ENCODE measurements at places on chromosomes 6 and 20.

DNA sequence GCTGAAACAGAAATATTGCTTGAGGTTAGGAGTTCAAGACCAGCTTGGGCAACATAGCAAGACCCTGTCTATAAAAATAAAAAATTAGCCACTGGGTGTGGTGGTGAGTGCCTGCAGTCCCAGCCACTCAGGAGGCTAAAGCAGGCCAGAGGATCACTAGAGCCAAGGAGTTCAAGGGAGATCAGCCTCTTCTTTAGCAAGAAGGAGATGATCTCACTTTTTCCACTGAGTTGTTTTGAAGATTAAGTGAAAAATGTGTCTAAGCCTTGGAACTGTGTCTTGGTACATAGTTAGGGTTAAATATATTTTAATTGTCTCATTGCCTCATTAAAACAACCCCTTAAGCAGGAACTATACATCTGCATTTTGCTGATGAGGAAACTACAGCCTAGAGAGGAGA is 279.0 kb upstream of the ZFP64 start:
- no peak for DNase-seq

DNA sequence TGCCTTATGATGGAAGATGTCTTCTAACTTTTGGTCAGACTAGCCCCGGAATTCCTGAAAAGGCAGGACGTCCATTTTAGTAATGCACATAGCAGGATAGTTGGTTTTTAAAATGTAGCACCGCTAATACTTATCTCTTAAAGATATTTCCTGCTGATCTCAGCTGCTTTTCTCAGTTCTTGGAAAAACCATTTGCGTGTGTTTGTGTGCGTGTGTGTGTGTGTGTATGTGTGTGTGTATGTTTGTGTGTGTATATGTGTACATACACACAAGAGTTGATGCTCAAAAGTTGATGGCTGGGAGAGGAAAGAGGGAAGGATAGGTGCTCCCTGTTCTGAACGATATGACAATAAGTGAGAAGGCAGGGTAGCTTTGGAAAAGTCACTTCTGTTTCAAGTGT is 61.7 kb upstream of the SUPT3H start:
- no peak for DNase-seq

DNA sequence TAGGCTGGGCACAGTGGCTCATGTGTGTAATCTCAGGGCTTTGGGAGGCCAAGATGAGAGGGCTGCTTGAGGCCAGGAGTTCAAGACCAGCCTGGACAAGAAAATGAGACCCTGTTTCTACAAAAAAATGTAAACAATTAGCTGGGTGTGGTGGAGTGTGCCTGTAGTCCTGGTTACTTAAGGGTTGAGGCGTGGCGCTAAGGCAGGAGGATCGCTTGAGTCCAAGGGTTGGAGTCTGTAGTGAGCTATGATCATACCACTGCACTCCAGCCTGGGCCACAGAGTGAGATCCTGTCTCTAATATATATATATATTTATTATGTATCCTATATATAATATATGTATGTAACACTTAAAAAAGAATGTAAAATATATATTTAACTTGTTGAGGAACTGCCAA is 7.9 kb upstream of the ABRACL start:
- no peak for DNase-seq

DNA sequence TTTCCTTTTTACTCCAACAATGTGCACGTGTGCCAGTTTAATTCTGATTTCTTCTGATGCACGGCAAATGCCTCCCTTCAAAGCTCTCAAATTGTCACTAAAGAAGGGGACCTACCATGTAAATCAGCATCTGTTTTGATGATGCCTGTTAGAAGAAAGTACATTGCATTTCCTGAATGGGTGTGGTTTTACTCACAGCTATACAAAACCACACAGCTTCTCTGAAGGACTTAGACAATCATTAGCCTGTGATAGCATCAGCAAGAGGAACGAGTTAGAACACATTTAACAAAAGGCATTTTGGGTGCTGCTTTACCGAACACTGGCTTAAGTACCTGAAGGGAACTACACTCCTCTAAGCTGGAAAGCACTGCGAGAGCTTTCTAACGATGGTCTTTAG is 109.4 kb downstream of the ATXN1 start:
- no peak for DNase-seq

DNA sequence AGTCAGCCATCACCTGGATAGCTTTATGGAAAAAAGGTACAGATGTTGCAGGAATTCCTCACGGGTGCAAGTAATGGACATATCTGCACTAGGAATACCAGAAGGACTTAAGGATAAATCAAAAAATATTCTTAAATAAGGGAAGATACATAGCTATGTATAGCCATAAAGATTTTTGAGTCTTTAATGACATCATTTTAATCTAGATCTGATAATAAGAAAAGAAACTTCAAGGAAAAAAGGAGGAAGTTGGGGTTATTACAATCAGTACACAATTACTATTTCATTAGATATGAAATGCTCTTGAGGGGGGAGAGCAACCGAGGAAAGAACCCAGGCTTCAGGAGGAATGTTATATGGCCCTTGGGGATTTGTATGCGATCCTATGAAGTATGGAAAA is 110.2 kb downstream of the FOXC1 start:
- no peak for DNase-seq

DNA sequence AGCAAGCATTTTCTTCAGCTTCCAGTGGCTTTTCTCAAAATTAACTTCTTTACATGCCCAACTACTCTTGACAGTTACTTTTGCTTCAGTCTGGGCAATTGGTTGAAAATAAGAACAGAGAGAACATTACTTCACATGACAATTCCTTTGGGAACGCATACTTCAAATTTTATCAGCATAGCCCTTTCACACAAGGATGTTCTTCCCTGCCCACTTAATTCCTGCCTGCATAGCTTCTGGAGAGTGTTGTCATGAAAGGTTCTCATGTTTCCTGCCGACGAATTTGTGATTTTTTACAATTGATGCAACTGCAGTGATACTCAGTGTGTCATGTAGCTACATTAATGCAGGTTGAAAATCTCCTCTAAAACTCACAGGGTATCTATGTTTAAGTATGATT is 22.0 kb upstream of the SNRNP48 start:
- DNase-seq: no peak

GRCh38 chr6:46690141-46690755 is 2.6 kb downstream of the TDRD6 start:
- no peak for DNase-seq

DNA sequence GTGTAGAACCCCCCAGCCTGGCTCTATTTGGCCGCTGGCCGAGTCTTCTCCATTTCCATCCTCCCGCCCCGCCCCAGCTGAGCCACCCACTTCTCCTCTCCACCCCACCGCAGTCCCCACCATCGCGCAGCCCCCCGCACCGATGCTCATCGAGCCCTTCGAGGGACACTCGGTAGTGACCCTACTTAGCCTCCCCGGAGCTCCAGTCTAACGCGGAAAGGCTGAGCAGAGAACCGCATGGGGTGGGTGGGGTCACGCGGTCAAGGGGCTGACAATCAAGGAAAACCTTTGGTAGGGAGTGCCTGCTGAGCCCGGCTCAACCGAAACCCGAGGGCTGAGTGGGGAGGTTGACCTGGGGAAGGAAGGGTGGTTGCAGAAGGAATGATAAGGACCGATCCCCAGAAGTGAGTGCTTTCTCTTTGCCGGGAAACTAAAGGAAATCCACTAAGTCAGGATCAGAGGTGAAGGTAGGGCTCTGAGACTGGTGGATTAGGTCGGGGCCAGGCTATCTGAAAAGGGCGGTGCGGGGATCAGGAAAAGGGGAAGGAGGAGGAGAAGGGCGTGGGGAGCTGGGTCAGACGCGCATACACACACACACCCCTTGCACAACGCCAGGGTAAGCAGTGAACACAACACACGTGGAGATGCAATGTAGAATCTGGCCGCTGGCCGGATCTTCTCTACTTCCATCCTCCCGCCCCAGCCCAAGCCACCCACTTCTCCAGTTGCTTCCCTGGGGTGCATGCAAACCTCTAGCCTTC is 49.8 kb downstream of the CPXM1 start:
- DNase-seq: no peak

DNA sequence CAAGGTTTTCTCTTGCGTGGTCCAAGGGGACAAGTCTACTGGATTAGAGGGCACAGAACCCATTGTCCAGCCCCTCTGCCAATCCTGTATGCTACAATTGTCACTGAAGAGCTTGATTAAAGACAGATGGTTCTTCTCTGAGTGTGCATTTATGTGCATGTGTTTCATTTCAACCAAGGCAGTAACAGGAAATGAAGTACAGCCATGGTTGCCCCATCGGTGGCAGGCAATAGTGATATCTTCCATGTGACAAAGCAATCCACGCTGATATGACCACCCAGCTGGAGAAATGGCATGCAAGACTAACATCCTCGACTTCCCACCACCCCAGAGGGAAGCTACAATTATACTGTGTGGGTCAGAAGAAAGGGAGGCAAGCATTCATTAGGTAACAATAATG is 85.5 kb downstream of the UNC5CL start:
- no peak for DNase-seq

DNA sequence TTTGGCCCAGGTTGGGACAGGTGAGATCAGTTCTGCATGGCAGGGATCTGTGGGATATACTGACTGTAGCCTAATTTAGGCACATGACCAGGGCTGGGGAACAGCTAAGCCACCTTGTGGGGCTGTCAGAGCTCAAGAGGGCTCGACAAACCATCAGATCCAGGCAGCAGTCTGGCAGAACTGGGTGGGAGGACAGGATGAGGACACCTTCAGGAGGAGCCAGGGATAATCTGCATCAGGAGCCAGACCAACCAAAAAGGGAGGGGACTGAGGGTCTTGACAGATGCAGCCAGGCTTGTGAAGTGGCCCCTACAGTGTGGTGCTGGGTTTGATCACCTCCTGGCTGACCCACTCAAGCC is 123.4 kb downstream of the MAFB start:
- no peak for DNase-seq

- no peak for DNase-seq
These were observed 34.9 kb upstream of the EXOC2 start for GRCh38 chr6:727856-728255.

DNA sequence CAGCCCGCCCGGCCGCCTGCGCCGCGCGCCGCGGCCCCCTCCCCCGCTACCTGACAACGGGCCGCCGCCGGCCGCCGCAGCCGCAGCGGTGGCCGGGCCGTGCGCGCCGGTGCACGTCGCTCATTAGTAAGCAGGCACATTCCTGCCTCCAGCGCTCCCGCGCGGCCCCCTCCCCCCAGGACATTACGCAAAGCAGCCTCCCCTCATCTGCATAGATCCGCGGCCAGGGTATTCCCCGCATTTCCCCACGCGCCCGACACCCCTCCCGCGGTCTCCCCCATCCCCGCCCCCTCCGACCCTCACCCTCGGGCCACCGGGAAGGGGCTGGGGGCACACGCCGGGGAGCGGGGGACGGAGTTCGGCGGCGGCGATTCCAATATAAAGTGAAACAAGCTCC is at the start of gene HIVEP2:
HIVEP2 (minus strand) TSS at position 128 of the 397 bp plus-strand sequence. CDS start 170,438 bp downstream, outside the sequence.
- DNase-seq: peak; percentile 76

GRCh38 chr6:130666786-130667185 is 160.4 kb upstream of the SMLR1 start:
- DNase-seq: no peak

- no peak for DNase-seq
These were observed 19.3 kb upstream of the NEDD9 start for GRCh38 chr6:11251553-11252360.

DNA sequence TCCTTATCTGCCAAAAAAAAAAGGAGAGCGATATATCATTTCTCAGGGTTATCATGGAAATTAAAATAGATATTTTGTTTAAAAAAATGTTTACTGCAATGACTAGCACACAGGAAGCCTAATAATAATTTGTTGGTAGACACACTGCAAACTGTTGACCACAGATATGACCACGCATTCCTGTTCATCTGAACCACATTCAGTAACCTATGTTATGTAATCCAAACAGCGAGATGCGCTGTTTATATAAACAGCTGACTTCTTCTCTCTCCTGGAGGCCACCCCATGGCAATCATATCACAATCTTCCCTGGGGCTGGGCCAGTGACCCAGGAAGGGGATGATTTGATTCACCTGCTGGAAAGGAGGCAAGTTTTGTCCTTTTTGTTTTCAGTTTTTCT is 129.3 kb upstream of the UST start:
- no peak for DNase-seq

DNA sequence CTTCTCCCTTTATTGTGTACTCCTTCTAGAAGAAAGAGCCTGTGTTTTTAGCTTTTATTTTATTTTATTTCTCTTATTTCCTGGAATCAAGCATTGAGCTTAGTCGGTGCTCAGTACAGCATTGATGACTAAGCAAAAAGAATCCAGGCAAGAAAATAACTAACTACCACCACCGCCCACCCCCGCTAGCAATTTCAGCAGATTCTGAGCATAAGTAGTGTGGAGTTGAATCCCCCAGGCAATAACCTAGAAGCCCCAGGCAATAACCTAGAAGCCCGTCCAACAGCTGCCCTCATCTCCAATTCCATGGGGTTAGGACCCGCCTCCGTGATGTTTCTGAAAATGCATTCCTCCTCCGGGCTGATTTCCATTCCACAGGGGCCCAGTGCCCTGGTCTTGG is 258.0 kb upstream of the TAB2 start:
- no peak for DNase-seq

DNA sequence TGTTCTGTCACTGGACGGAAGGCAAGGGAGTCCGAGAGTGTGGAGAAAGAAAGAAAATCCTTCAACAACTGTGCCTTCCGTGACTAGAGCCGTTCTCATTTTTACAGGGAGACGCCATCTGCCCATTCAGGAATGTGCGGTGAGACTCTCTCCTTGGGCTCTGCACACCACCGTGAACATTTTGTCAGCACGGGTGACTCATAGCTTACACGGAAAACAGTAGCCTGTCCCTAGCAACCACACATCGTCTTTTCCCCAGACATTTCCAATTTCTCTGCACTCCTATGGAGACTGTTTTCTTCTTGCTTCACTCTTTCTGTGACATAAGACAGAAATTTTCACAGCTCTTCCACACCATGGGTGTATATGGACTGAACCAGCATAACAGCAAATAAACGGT is 55.1 kb downstream of the TBXT start:
- DNase-seq: no peak

DNA sequence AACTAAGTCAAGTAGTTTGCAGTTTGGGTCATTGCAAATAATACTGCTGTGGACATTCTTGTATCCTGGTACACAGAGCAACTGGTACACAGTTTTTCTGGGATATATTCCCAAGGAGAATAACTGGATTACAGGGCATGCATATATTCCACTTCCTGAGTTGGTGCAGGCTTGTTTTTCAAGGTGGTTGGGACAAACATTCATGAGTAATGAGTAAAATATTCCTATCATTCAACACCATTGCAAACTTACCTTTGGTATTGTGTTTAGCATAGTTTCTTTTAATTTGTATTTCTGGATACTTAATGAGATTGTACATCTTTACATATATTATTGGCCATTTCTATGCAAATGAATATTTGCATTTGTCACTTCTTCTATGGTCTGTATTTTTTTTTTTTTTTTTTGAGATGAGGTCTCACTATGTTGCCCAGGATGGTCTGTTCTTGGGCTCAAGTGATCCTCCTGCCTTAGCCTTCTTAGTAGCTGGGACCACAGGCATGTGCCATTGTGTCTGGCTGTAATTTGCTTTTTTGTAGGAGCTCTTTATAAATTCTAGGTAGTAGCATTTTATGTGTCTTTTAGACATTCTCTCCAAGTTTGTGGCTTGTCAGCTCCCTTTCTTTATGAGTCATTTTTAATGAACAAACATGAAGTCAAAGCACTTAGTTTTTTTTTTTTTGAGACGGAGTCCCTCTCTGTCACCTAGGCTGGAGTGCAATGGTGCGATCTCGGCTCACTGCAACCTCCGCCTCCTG is 158.7 kb downstream of the SOX4 start:
- no peak for DNase-seq
